PC-3 (cell line): ENCODE measurements at places on chromosomes 2 and 18. TPM values are rescaled to one million over a fixed set of nuclear protein-coding genes. Genes with fewer than 3 reads are reported as not detected.

The SP5 gene
- total RNA-seq, result 0.47 and 4.8 TPM in 2 replicates

DNA sequence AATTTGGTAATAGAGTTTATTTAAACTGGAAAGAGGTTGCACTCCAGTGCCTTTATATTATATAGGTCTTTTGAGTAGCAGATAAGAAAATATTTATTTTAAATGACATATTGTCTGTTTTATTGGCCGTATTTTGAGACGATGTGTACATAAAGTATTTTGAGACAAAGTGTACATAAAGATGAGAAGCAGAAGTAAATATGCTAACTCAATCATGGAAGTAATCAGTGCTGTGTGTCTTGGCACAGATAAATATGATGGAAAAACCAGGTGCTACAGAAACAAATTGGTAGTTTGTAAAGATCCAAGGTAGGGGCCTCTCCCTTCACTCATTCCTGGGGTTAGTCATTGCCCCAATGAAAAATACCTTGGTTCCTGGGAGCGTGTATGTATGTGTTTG is 382.9 kb downstream of the DSEL start:
- no peak overlapping the region for H3K4me3 ChIP-seq
- H3K4me1 ChIP-seq, result peaks cover 54% of the 10 kb centered on the region
- no peaks in the 10 kb centered on the region for H3K36me3 ChIP-seq
- peak; percentile 75 for DNase-seq
- no peaks in the 10 kb centered on the region for H3K27me3 ChIP-seq

DNA sequence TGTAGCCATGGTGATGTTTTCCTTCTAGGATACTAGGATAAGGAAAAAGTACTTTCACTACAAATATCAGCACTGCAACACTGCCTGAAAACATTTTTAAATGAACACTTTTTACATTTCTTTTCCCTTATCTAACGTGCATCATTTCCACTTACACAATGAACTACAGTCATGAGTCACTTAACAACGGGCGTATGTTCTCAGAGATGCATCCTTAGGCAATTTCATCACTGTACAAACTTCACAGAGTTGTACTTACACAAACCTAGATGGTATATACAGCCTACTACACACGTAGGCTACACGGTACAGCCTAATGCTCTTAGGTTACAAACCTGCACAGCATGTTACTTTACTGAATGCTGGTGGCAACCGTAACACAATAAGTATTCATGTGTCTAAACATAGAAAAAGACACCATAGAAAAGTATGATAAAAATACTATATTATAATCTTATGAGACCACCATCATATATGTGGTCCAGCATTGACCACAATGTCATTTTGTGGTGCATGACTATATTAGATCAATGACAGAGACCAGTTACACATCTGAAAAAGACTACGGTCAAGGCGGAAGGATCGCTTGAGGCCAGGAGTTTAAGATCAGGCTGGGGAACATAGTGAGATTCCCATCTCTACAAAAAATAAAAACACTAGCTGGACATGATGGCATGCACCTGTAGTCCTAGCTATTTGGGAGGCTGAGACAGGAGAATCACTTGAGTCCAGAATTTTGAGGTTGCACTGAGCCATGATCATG is 39.8 kb downstream of the WDR33 start:
- peak overlapping the region; percentile 80 for H3K27ac ChIP-seq
- H3K36me3 ChIP-seq, result peaks cover 22% of the 10 kb centered on the region; the same call in 1 of the 2 replicates
- no peak overlapping the region for H3K4me3 ChIP-seq
- H3K27me3 ChIP-seq, result no peaks in the 10 kb centered on the region
- H3K4me1 ChIP-seq, result peaks cover 20% of the 10 kb centered on the region

DNA sequence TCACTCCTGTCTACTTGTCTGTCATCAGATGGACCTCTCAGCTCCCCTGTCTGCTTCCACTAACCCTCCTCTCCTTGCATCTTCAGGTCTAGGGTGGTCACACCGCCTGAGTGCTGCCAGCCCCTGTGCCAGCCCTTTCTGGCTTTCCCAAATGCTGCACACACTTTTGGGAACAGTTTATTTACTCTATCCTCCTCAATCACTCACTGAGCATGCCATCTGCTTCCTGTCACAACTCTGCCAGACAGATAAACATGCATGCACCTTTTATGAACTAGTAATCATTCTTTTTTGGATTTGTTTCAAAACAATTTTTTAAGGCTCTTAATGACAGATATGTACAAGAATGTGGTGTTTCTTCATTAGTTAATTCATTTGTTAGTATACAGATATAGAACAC is 56.3 kb upstream of the CCDC195 start:
- H3K4me3 ChIP-seq, result no peak overlapping the region
- H3K36me3 ChIP-seq, result peaks cover 4% of the 10 kb centered on the region; the same call in 1 of the 2 replicates
- DNase-seq, result no peak
- H3K27ac ChIP-seq, result no peak overlapping the region
- no peaks in the 10 kb centered on the region for H3K4me1 ChIP-seq

The NETO1 gene
- total RNA-seq, result 8.4 and 12.9 TPM in 2 replicates

GRCh38 chr2:20330192-20330591 is 20.5 kb downstream of the PUM2 start:
- DNase-seq, result no peak
- H3K27ac ChIP-seq, result no peak overlapping the region

- peak; percentile 45 for DNase-seq
- H3K4me1 ChIP-seq, result peaks cover 7% of the 10 kb centered on the region
- no peaks in the 10 kb centered on the region for H3K36me3 ChIP-seq
- no peak overlapping the region for H3K27ac ChIP-seq
These were observed 52.1 kb downstream of the NFATC1 start for GRCh38 chr18:79447703-79448367.

DNA sequence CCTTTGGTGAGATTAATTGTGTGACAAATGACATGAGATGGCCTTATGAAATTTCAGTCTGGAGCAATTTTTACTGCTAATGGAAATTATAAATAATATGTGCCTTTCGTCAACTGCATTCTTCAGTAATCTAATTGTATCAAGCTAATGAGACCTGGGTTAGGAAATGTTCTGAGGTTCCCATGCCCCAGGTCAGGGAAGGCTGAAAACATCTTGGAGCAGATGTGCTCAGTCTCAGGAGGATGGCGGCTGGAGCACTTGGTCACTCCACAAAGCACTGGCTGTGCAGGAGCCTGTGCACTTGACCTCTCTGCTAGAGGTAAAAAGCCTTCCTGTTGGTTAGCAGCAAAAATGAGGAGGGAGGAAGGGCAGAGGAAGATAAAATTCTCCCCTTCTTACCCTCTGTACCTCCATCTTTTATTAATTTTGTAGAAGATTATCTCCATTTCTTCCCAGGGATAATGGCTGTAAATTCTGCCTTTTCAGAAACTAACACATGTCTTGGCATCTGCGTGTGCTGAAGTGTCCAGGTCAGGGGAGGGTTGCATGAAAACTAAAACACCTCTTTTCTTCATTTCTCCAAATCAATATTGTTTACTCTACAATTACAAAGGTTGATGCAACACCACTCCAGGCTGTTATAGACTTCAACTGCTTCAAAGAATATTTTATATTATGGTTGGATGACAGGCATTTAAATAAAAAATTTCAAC is 1606.4 kb upstream of the ACVR2A start:
- no peaks in the 10 kb centered on the region for H3K36me3 ChIP-seq
- H3K27me3 ChIP-seq, result no peaks in the 10 kb centered on the region
- H3K4me3 ChIP-seq, result no peak overlapping the region
- H3K27ac ChIP-seq, result no peak overlapping the region

GRCh38 chr2:143730155-143730952 is 601.1 kb downstream of the ARHGAP15 start:
- H3K27ac ChIP-seq, result peak overlapping the region; percentile 18
- peaks cover 31% of the 10 kb centered on the region for H3K4me1 ChIP-seq
- H3K36me3 ChIP-seq, result no peaks in the 10 kb centered on the region
- peak; percentile 77 for DNase-seq

The SKOR2 gene
- not detected in 2 replicates for total RNA-seq

The FOXD4L1 gene
- 0.33 TPM in 1 of 2 replicates, not detected in the other for total RNA-seq

The CABLES1 gene
- 18.6 and 20.5 TPM in 2 replicates for total RNA-seq

The PROM2 gene
- 64.2 and 77.8 TPM in 2 replicates for total RNA-seq
